ENCODE measurements at places on chromosomes 6 and 20.

GRCh38 chr20:37702403-37703034 lies 8.7 kb downstream of the CTNNBL1 start:
- no peak for DNase-seq

DNA sequence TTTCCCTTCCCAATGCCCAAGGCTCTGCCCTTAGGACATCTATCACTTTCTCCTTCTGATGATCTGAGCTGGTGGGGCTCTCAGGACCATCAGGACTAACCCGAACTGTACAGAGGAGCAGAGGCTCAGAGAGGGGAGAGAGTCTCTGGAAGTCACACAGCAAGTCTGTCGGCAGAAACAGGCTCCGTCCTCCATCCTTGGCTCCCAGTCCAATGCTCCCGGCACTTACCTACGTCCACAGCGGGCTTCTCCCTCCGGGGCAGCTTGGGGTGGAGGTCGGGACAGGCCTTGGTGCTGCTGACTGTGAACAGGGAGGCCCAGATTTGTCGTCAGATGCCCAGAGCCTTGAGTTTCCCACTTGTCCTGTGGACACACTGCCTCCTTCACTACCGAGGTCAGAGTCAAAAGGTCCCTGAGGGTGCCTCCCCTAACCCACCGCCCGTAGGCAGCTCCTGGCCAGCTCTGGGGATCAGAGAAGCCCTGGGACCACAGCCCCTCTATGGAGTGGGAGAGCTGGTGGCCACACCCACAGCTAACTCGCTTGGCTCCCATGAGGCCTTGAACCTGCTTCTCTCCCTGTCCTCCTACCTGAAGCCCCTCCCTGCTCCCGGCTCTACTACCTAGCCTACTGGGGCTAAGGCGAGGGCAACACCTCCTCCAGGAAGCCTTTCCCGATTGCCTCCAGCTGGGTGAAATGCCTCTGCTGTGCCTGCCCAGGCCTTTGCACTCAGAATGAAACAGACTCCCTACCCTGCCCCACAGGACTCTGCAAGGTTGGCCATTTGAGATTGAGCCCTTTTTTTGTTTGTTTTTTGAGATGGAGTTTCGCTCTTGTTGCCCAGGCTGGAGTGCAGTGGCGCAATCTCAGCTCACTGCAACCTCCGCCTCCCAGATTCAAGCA lies 22.6 kb downstream of the VSTM2L start:
- no peak for DNase-seq

DNA sequence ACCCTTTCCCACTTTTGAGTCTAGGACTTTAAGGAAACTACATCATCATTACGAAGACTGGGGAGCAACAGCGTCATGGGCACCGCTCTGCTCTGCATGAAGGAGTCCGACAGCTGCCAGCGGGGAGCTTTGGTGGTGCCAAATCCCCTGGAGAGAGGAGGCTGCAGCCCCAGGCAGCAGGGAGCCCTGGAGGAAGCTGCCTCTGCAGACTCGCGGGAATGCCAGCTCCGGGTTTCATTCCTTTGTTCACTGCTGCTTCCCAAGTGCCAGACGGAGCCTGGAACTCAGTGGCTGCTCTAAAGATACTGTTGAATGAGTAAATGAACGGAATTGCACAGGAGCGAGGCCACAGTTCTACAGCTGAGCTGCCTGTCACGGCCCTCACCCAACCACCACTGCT lies 196.5 kb upstream of the THBS2 start:
- DNase-seq, result no peak

- DNase-seq, result no peak
Observed at GRCh38 chr6:147126618-147127022, 77.6 kb upstream of the STXBP5 start.

- DNase-seq, result peak; percentile 96
Observed at GRCh38 chr6:3803627-3804468, 45.3 kb upstream of the FAM50B start.

GRCh38 chr6:155085582-155086257 lies 90.6 kb downstream of the TIAM2 start:
- no peak for DNase-seq

- no peak for DNase-seq
Observed at GRCh38 chr20:48606172-48606840, 221.5 kb downstream of the PREX1 start.

DNA sequence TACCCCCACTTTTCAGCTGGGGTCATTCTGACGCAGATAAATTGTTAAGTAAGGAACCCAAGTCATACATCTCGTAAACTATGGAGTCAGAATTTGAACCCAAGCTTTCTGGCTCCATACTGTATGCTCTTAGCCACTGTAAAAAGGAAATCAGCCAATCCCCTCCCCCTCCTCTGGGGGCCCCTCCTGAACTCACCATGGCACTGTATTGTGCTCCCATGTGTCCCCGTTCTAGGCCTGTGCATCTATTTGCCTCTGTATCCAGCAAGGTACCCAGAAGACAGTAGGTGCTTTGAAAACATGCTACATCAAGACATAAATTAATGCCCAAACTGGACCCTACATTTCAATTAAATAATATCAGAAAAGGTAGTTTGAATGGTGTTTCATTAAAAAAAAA lies 98.5 kb downstream of the PREP start:
- DNase-seq, result no peak

GRCh38 chr6:90493332-90493731 lies 93.5 kb downstream of the MAP3K7 start:
- DNase-seq, result no peak

GRCh38 chr6:134421501-134421900 lies 103.6 kb upstream of the SGK1 start:
- peak; percentile 45 for DNase-seq

- DNase-seq, result no peak
Observed at GRCh38 chr6:34465531-34466241, at the start of gene PACSIN1. TSS of gene PACSIN1 (plus strand) at chr6:34466076. CDS start at chr6:34526306, 60,230 bp downstream.

GRCh38 chr6:154509421-154510143 lies 903 bp downstream of the CNKSR3 start:
- DNase-seq, result no peak

DNA sequence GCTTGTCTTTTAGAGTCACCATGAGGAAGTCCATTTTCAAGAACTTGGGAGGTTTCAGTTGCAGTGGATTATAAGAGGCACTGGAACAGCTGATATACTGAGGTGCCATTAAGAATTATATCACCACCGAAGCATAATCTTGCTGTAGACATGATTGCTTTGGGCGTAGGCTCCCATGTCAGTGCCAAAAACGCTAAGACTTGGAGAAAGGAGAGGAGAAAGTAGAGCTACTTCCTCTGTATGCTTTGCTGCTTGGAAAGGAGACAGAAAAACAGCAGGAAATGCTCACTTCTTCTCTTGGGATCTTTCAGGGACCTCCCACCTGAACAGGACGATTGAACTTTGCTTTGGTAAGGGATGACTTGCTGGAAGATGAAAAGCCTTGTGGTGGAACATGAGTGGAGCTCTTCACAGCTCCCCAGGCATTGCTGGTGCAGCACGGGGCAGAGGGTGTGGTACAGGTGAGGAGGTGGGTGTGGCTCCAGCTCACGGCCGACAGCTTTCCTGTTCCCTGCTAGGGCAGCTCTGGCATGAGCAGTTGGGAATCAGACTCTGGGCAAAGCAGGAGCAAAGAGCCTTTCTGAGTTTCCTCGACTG lies 190.4 kb upstream of the JAG1 start:
- peak; percentile 3 for DNase-seq

- DNase-seq, result no peak
Observed at GRCh38 chr6:35496036-35496840, 641 bp downstream of the TEAD3 start.

GRCh38 chr20:44071526-44072111 lies 115.4 kb downstream of the JPH2 start:
- no peak for DNase-seq

DNA sequence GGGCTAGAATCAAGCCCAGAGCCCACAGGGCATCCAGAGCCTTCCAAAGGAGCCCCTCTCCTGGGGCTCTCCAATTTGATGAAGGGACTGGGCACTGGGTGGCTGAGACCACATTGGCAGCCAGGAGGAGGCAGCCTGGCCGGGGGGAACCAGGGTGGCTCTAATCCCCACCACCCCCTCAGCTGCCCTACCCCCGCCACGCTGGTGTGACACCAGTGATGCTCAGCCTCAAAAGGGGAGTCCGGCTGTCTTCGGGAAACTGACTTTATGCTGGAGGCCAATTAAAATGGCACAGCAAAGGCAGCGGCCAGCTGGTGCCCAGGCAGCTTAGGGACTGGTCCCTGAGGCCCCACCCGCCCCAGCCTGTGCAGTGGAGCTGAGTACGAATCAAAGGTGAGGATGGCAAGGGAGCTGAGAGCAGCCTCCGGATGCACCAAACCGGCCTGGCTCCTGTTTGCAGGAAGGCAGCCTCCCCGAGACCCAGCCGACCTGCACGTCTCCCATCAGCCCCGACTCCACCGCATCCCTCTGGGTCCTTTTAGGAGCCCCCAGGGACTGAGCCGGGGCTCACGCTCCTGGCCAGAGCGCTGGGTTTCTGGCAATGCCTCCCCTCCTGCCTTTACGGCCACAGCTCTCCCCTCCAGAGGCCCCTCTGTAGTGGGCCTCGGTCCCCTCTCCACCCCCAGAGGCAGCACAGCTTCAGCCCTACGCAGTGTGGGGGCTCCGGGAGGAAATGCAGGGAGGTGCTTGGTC lies 28.5 kb downstream of the CHRNA4 start:
- DNase-seq, result no peak

- DNase-seq, result no peak
Observed at GRCh38 chr6:111750153-111750552, 123.1 kb downstream of the FYN start.

DNA sequence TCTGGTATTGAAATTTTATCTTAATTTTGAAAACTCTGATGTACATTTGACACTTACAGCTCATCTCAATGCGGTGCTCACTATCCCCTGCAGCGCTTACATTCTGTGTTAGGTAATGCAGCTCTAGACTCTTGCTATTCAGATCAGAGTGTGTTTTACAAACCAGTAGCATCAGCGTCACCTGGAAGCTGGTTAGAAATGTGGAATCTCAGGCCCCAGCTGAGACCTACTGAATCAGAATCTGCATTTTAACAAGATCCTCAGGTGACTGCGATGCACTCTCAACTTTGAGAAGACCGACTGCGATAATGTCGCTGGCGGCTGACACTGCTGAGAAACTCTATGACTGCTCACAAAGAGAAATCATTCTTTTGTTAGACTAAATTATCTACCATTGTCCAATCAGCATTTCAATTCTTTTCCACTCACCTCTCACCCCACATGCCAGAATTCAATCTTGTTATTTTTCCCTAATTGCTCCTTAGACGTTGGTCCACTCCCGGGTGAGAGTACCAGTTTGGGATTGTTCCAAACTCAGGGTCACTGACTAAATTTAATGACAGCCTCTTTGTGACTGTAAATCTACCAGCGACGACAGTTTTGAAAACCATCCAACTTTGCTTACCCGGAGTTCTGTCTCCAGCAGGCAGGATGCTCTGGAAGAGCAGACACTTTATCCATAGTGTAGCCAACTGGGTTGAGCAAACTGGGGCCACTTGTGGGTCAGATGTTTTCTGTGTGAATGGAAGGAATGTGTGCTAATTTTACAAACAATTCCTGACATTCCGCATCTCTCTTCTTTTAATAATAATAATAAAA lies 140.1 kb upstream of the BTBD3 start:
- DNase-seq, result peak; percentile 78

- peak; percentile 28 for DNase-seq
Observed at GRCh38 chr20:12925210-12925755, 83.5 kb upstream of the SPTLC3 start.

- no peak for DNase-seq
Observed at GRCh38 chr20:8267009-8267408, 134.9 kb downstream of the PLCB1 start.

- DNase-seq, result no peak
Observed at GRCh38 chr6:52900536-52900935, 9.0 kb downstream of the GSTA3 start.
